ENCODE measurements at places on chromosomes 5 and 9.

GRCh38 chr9:2874001-2874750, 30.3 kb upstream of the PUM3 start:
- no peak for DNase-seq

- DNase-seq = no peak
Observed at GRCh38 chr9:26604076-26604662, 288.4 kb downstream of the CAAP1 start.

GRCh38 chr9:112863746-112864145, 26.9 kb downstream of the SLC46A2 start:
- DNase-seq = no peak

GRCh38 chr9:76667521-76667957, 96.7 kb upstream of the PCA3 start:
- DNase-seq = no peak

DNA sequence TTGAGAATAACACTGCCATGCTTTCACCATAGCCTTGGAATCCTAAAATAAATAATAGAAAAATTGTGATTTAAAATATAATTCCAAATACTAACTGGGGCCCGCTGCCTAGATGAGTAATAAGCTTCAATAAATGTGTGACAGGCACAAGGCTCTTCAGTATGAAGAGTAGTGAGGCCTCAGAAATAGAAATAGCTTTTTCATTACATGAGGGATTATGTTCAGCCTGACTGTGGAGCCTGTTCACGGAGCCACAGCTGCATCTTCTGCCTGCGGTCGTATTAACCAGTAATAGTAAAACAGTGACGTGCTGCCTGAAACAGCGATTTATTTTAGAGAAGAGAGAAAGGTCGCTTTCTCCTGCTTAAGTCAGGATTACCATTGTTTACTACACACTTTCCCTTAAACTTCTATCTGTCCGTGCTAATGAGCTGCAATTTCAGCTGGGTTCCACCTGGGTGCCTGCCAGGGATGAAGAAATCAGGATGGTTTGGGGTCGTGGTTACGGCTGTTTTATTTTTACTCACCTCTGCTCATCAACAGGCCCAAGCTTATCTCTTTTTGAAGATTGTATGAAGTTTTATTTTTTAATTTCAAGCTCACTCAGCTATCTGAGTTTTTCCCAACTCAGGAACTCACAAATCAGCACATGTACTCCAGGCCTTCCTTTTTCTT, 284.9 kb upstream of the WWC1 start:
- no peak for DNase-seq

GRCh38 chr5:39349484-39349883, 14.8 kb downstream of the C9 start:
- DNase-seq = no peak
